ENCODE measurements at places on chromosomes 2 and 18.

GRCh38 chr2:128756365-128756717, 437.7 kb upstream of the HS6ST1 start:
- no peak for DNase-seq

GRCh38 chr2:237045449-237045848, 40.2 kb upstream of the COPS8 start:
- DNase-seq: no peak

DNA sequence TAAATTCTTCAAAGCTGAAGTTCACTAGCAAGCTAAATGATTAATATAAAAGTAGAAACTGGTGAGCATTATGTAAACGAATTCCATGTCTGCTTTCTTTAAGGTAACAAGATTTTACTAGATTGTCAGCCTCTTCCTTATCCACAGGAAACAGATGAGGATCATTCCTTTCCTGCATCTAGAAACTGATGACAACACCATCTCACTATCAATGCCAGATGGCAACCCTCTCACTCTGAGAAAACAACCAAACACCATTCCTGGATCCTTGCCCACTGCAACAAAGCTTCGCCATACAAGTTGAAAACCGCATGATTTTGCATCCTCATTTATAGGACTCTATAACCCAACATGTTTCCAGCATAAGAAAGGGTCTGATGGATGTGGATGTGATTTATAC, 122.9 kb downstream of the ZNF521 start:
- no peak for DNase-seq

GRCh38 chr2:64989982-64990614, 899 bp downstream of the SLC1A4 start:
- no peak for DNase-seq

- no peak for DNase-seq
Measured at GRCh38 chr18:43526426-43527145, 249.3 kb upstream of the SYT4 start.

GRCh38 chr2:196143730-196144131, 27.6 kb downstream of the STK17B start:
- peak; percentile 40 for DNase-seq

DNA sequence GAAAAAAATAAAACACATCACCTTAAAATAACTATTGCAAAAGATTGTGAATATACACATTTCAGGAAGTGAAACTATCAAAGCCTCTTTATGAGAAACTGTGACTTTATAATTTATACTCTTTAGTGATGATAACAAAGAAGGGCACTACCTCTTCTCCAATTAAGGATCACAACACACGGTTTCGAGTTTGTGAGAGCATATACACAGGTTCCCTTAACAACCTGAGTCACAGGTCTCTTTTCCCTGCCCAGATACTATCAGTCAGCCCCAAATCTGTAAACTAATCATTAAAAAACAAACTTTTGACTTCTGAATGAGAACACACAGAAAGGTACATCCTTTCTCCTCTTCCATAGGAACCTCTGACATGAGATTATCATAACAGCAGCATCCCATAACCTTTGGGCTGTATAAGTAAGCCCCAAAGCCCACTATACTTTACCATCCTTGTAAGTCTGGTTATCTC, 44.9 kb downstream of the PTPN2 start:
- no peak for DNase-seq

DNA sequence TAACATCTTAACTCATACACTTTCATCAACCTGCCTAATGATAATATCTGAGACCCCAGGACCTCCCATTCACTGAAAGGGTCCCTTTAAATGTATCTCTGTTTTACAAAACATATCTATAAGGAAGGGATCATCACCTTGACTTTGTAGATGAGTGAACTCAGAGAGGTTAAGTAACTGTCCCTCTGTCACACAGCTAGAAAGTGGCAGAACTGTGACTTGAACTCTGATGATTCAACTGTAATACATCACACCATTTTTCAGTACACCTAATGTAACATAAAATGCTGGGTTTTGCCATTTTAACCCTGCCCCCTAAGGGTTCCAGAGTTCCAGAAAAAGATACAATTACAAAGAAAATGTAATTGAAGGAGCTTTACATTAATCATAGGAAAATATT, 234.6 kb downstream of the ZEB2 start:
- DNase-seq: no peak

GRCh38 chr2:9554921-9555296, 721 bp downstream of the ADAM17 start:
- peak; percentile 31 for DNase-seq

DNA sequence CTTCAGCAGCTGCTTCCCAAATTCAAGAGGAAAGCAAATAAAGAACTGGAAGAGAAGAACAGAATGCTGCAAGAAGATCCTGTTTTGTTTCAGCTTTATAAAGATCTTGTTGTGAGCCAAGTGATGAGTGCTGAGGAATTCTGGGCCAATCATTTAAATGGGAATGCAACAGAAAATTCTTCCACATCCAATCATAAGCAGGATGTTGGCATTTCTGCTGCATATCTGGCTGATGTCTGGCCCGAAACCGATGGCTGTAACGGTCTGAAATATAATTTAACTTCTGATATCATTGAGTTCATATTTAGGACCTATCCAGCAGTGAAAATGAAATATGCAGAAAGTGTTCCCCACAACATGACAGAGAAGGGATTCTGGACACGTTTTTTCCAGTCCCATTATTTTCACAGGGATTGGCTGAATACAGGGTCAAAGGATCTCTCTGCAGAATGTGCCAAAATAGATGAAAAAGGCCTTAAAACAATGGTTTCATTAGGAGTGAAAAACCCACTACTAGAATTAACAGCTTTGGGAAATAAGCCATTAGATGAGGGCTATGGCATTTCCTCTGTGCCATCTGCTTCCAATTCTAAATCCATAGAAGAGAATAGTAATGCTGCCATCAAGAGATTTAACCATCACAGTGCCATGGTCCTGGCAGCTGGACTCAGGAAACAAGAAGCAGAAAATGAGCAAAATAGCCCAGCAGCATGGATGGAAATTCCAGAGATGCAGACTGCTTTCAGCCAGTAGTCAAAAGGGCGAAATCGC, 175.6 kb downstream of the MC4R start:
- no peak for DNase-seq

GRCh38 chr18:13564579-13564978, 161.8 kb downstream of the FAM210A start:
- no peak for DNase-seq

- DNase-seq: no peak
Measured at GRCh38 chr18:10053861-10054260, 140.0 kb downstream of the VAPA start.

DNA sequence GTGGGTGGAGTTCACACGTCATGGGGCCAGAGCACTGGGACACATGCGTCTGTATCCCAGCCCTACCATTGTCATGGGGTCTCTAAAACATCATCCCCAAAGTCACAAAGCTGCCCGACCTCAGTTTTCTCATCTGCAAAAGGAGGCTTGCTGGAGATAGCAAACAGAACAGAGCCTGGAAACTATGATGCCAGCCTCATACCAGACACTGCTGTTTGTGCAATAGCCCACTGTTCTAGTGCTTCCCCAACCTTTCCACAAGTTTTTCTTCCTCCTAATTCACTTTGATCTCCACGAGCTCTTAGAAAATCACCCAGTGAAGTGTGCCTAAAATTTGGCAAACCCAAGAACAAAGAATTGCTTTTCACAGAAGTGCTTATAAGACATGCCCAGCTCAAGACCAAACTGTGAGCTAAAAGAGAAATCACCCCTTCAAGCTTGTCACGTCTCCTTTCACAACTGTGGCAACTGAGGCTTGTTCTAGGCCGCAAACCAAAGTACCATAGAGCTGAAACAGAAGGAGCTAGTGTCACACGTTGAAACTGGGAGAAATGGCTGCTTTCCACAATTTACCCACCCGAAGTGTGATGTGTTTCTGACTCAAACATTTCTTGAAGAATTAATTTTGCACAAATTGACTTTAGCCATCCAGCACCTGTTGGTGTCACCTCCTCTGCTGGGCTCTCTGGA, 162.7 kb upstream of the ID2 start:
- no peak for DNase-seq

DNA sequence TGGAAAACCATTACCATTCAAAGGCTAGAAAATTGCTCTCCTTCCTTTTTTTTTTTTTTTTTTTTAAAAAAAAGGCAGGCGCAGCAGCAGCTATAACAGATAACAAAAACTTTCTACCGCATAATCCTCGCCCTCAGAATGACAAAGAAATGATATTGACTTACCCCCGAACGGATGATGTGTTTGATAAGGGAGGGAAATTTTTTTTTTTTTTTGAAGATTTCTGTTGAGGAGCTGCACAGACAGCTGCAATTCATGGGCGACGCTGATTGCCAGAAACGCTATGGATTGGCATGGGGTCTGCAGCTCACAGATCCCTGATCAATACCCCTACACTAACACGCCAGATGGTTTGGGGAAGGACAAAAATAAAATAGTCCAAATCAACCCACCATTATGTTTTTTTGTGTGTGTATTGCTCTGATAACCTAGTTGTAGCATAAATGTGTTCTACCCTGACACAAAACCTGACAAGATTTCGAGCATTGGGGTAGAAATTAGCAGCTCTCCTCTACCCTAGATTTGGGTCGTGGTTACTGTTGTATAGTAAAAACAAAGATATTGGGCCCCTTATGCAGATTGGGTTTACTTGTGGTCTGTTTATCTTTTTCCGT, 3.6 kb upstream of the ONECUT2 start:
- no peak for DNase-seq

DNA sequence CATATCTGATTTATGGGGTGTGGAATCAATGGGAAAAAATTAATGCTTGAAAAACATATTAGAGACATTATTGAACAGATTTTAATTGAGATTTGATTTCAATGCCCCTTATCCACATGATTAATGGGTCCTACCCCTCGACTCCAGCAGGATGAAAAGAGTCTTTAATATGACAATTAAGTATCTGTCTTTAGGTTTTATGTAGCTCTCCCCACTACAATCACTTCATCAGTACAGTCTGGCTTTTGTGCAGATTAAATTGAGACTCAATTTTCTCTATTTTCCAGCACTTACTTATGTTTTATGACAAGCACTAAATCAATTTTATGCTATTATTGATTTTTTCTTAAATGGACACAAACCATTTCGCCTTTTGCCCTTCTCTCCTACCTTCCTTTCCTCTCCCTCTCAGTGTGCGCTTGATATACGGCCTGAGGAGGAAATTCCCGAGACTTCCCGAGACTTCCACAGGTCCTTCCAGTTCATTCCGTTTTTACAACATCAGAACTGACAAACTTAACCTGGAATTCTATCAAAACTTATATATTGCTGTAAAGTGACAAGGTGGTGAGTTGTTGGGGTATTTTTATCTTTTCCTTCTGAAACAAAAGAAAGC, 555.1 kb upstream of the SALL3 start:
- DNase-seq: no peak

- DNase-seq: no peak
Measured at GRCh38 chr2:199131136-199131655, 326.5 kb downstream of the SATB2 start.

- DNase-seq: no peak
Measured at GRCh38 chr18:46712406-46712805, 44.4 kb downstream of the ST8SIA5 start.

- DNase-seq: no peak
Measured at GRCh38 chr2:226312155-226312554, 487.5 kb downstream of the IRS1 start.

GRCh38 chr18:7896161-7896560, 329.0 kb downstream of the PTPRM start:
- DNase-seq: no peak

DNA sequence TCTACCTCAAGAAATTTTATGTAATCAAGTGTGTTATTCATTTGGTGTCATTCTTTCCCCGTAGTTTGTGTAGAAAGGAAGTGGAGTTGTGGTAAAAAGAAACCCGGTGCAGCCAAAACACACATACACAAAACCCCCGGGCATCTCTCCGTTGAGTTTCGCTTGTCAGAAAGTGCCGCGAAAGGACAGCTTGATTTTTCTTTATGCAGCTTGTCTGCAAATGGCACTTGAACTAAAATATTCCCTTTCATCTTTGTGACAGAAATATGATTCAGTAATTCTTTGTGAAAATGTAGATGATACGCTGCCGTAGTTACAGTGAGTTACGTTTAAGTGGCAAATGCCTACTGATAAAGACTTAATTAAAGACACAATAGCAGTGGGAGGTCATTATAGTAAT, 268.8 kb upstream of the SPRED2 start:
- no peak for DNase-seq

DNA sequence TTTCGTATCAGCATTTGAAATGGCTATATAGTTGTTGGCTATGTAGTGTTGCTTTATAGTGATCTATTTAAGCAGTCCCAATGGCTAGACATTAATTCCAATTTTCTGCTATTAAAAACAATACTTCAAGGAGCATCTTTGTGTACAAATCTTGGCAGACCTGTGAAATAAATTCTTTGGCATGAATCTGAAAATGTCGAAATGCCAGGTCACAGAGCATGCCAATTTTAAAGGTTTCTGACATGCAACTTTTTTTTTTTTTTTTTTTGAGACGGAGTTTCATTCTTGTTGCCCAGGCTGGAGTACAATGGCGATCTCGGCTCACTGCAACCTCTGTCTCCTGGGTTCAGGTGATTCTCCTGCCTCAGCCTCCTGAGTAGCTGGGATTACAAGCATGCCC, 26.8 kb upstream of the CABLES1 start:
- no peak for DNase-seq

GRCh38 chr2:23457990-23458682, 73.2 kb downstream of the KLHL29 start:
- DNase-seq: no peak

GRCh38 chr2:181563101-181563692, 93.7 kb downstream of the CERKL start:
- no peak for DNase-seq

DNA sequence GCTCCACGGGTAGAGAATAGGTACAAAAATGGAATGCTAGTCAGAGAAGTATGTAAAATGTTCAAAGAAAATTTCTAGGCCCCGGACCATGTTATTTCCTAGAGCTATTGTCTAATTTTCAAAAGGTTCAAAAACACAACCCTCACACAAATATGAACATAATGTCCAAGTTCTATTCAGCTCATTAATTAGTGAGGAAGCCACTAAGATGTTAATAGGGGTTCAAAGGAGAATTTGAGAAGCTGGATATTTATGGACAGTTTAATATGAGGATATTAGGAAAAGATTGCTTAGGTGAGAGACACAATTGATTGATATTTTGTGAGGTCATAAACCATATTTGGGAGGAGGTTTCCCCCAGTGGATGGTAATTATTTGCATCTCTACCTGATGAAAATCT, 710.6 kb upstream of the ID2 start:
- no peak for DNase-seq

DNA sequence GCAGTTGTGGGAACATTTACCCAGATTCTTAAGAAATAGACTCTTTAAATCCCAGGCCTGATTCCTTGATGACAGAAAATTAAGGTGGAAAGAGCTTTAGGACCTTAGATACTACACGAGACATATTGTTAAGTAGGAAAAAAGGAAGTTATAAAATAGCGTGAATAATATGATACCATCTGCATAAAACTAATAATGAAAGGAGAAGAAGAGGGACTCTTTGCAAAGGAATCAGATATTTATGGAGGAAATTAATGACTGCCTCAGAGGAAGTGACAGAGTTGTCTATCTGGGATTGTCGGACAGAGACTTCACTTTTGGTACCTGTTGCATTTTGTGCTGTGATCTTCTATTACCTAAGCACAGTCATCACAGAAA, 20.8 kb downstream of the APCDD1 start:
- DNase-seq: no peak

- no peak for DNase-seq
Measured at GRCh38 chr2:107743274-107743673, 83.4 kb upstream of the RGPD4 start.

- no peak for DNase-seq
Measured at GRCh38 chr2:190786404-190787166, 94.0 kb upstream of the GLS start.

Data from activated naive CD4-positive, alpha-beta T cell treated with anti-CD3 and anti-CD28 coated beads, Interleukin-2, amount 50 U/mL, for 16 hours (primary cell).